ENCODE measurements at places on chromosomes 7 and 10. TPM values are rescaled to one million over a fixed set of nuclear protein-coding genes. Genes with fewer than 3 reads are reported as not detected.

The C10orf90 gene
- 2.7 TPM for total RNA-seq

The AMPH gene
- total RNA-seq, result not detected

The GPR146 gene
- 2.1 TPM for total RNA-seq

The COL17A1 gene
- total RNA-seq, result 1.8 TPM

The CDK1 gene
- 88.6 TPM for total RNA-seq
